ENCODE measurements at places on chromosomes 7 and 10. TPM values are rescaled to one million over a fixed set of nuclear protein-coding genes. Genes with fewer than 3 reads are reported as not detected.

The SPDYE2B gene
- total RNA-seq, result not detected

DNA sequence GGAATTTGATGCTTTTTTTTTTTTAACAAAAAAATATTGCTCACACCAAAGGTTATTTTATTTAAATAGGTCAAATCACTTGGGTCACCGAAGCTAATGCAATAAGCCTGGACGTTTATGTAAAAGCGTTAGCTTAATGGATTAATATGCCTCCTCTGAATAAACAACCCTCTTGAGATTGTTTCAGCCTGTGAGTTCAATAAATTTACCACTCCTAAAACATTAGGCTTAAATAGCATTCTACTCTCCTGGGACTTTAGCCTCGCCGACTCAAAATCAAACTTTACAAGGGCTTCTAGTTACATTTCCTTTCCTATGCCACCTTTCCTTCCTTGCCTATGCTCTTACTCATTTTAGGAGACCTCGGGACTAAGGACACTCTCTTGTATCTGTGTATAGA lies 79.3 kb downstream of the DNAJB9 start:
- DNase-seq, result no peak

The C10orf95 gene
- not detected for total RNA-seq

The NME8 gene
- 0.36 TPM for total RNA-seq

DNA sequence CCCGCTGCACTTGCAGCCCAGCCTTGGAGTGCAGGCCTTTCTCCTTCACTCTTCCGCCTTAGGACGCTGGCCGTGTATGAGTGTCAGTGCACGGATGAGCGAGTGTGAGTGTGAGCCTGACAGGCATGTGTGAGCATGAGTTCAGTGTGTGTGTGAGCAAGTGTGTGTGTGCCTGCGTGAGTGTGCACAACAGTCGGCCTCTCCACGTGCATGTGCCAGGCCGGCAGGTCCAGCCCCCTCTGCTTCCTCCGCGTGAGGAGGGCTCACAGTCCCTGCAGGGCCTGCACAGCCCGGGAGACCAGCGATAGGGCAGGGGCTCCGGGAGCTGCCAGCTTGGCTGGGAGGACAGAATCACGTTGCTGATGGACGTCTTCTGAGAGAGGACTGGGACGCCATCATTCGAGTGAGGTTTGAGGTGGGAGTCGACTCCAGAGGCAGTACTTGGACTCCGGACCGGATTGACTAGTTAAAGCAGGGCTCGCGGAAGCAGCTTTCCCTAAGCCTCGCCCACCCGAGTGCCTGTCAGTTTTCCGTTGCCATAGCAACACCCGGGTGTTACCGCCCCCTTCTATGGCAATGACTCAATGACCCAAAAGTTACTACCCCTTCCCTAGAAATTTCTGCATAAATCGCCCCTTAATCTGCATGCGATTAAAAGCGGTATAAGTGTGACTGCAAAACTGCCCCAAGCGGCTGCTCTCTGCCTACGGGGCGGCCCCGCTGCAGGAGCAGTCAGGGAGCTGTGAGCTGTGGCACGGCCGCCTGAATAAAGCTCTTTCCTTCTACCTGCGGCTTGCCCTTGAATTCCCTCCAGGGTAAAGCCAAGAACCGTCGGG lies 19.6 kb upstream of the CFAP46 start:
- DNase-seq, result peak; percentile 75

GRCh38 chr7:155352076-155352752 lies 54.5 kb downstream of the INSIG1 start:
- peak; percentile 46 for DNase-seq

The UMAD1 gene
- 15.3 TPM for total RNA-seq

DNA sequence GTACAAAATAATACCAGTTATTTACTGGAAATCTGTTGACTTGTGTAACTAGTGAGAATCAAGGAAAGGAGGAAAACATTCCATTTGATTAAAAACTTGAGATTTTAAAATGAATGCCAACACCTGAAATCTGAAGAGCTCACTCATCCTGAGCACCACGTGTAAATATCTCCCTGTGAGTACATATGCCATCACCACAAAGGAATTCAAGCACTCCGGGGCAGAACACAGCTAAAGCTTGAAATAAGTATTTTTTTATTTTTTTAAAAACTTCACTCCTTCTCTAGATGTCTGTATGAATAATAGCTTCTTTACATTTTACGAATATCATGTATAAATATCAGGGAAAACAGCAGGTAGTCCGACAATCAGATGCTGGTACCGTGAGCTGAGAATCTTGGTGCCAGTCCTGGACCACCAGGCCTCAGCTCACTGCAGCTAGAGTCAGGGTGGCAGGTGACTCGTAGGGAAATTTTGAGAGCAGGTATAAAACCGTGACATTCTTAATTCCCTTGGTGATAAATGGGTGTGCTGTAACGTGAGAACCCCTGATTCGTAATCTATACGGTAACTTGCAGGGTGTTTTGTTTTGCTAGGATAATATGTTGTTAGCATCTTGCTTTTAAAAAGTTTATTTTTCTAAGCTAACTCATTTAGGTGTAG lies 12.7 kb downstream of the LMTK2 start:
- no peak for DNase-seq

- no peak for DNase-seq
Observed at GRCh38 chr7:104604706-104605105, 276.3 kb downstream of the LHFPL3 start.

- DNase-seq, result no peak
Observed at GRCh38 chr7:128424686-128425275, 15.0 kb upstream of the IMPDH1 start.

The NPY4R2 gene
- total RNA-seq, result 1.6 TPM

The MYL7 gene
- not detected for total RNA-seq

The OPN4 gene
- not detected for total RNA-seq

DNA sequence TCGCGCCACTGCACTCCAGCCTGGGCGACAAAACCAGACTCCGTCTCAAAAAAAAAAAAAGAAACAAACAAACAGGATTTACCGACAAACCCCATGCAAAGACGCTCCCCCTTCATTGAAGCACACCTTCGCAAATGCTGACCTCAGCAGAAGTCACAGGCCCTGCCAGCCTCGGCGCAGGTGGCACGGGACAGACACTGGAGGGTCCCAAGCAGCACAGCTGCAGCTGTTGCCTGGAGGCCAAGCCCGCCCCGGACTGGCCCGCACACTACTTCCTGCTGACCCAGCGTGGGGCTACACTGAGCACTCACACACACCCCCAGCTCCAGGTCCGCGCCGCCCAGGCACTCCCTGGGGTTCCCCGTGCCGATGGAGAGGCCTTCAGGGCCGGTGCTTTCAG lies 31.2 kb downstream of the SNX8 start:
- no peak for DNase-seq

DNA sequence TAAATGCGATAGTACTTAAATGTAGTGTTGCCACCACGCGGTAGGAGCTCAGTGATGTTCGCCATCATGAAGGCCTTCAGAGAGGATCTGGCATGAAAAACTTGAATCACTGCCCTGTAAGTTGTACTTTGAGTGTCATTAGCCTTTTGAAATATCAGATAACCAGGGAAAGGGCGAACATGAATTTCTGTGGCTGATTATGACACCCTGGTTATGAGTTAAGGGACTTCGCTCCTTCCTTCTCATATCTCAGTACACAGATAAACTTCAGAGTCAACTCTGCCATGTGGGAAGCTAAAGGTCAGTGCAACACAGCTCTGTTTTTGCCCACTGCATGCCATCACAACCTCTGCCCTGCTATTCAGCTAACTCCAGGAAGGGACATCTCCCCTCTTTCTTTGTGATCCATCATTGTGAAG lies 8.9 kb upstream of the ACSL5 start:
- no peak for DNase-seq

GRCh38 chr7:36506820-36507219 lies 117.2 kb downstream of the ANLN start:
- DNase-seq, result no peak

GRCh38 chr10:101067356-101068083 lies 5.7 kb downstream of the KAZALD1 start:
- DNase-seq, result peak; percentile 85

- DNase-seq, result no peak
Observed at GRCh38 chr7:130263130-130263529, 3.5 kb upstream of the CPA2 start.

- no peak for DNase-seq
Observed at GRCh38 chr10:64306729-64307327, 785.6 kb downstream of the REEP3 start.

GRCh38 chr7:47954231-47954911 lies 6.1 kb upstream of the PKD1L1 start:
- no peak for DNase-seq

The PNLIPRP1 gene
- not detected for total RNA-seq

GRCh38 chr7:19146699-19147098 lies 1.5 kb upstream of the FERD3L start:
- no peak for DNase-seq

The DNTT gene
- not detected for total RNA-seq
